ENCODE measurements at places on chromosomes 12 and 14.

- DNase-seq = no peak
Observed at GRCh38 chr12:91892081-91892855, 253.4 kb downstream of the BTG1 start.

GRCh38 chr12:84502180-84502860 lies 410.3 kb downstream of the SLC6A15 start:
- no peak for DNase-seq

- DNase-seq = no peak
Observed at GRCh38 chr14:78141590-78141989, 28.6 kb upstream of the NRXN3 start.

GRCh38 chr14:105075379-105076295 lies 10.4 kb upstream of the GPR132 start:
- DNase-seq = no peak

GRCh38 chr12:94650143-94651056 lies at the start of gene TMCC3:
Gene TMCC3, minus strand, starts transcription at chr12:94650557. Its CDS starts 127 bp downstream, at chr12:94650430.
- no peak for DNase-seq

GRCh38 chr14:61478971-61479473 lies 157.6 kb downstream of the PRKCH start:
- DNase-seq = no peak

- DNase-seq = no peak
Observed at GRCh38 chr12:121391619-121392324, 8.1 kb upstream of the RNF34 start.

DNA sequence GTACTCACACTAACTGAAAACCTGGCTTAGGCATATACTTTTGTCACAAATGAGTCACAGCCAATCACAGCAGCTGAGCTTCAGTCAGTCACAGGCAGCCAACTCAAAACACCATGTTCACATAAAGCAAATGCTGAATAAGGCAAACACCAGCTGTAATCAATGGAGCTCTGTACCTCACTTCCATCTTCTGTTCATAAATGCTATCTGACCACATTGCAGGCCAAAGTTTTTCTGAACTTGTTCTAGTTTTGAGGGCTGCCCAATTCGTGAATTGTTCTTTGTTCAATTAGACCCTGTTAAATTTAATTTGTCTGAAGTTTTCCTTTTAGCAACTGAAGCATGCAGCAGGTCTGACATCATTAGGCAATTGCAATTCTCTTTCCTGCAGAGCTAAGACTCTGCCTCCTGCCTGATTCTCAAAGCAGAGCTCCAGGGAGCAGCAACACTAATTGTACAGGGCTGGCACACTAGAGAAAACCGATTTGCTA lies 129.9 kb downstream of the WIF1 start:
- no peak for DNase-seq

GRCh38 chr12:98916106-98916505 lies 271.0 kb downstream of the APAF1 start:
- DNase-seq = no peak

- DNase-seq = no peak
Observed at GRCh38 chr12:116837097-116837496, 44.1 kb downstream of the HRK start.

- DNase-seq = no peak
Observed at GRCh38 chr12:132036063-132036683, 86.4 kb downstream of the EP400 start.

DNA sequence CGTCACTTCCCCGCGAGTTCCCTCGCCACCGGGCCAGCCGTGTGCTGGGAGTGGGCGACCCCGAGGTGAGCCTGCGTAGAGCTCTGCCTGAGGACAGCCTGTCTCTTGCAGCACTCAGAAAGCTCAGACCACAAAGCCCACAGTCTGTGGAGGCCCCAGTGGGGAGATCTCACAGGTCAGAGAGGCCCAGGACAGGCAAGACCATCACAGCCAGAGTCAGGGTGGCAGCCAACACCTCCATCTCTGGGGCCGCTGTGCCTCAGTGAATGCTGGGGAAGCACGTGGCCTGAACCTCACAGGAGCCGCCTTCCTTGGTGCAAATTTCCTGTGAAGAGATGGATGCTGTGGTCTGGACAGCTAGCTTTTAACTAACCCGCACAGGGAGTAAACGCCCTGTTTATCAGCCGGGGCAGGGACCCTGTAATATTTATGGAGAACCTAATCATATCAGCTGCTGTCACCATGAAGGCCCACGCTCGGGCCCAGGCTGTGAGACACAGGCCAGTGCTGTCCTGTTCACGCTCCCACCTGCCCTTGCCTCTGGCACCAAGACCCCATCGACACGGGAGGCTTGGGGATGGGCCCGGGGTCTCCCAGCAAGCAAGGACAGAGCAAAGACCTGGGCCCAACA lies 56.9 kb downstream of the CDC42BPB start:
- no peak for DNase-seq

GRCh38 chr12:47085815-47086252 lies 6.1 kb upstream of the AMIGO2 start:
- DNase-seq = no peak

DNA sequence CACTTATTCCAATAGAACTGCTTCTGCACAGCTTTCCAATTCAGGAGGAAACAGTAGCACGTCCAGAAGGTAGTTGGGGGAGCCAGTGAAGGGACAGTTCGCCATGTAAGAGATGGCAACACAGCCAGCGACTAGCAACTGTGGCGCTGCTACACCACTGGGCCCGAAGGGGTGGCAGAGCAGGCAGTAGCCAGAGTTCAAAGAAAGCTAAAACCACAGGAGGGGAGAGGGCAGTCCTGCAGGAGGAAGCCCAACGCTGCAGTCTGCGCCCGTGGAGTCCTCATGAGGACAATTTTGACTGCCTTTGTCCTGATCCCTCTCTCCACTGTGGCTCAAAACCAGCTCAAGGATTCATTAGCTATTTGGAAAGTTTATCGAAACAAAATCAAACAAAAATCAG lies 591.2 kb downstream of the VRK1 start:
- no peak for DNase-seq

DNA sequence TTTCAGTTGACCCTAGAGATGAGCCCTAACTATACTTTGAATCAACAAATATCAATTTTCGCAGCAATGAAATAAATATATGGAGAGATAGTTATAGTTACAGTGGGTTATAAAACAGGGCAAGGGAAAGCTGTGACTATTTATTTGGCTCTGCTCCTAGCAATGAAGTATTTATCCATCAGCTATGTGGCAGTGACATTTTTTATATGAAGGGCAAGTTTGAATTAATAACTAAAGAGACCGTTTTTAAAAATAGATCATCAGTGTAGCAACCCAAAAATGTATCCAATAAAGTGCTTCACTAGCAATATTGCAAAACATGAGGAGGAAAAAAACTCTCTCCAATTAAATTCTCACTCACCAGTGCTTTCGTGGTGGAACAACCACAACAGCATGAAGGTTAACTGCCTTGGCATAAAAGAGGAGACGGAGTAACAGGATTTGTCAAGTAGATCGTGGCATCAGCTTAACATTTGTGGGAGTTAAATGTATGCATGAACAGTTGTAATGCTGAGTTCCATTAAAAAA lies 58.1 kb upstream of the NUDT4 start:
- DNase-seq = no peak

GRCh38 chr12:106157802-106158201 lies 19.0 kb upstream of the NUAK1 start:
- no peak for DNase-seq

Data from nucleus accumbens (tissue), 56 donors.